ENCODE measurements at places on chromosomes 11 and 22.

DNA sequence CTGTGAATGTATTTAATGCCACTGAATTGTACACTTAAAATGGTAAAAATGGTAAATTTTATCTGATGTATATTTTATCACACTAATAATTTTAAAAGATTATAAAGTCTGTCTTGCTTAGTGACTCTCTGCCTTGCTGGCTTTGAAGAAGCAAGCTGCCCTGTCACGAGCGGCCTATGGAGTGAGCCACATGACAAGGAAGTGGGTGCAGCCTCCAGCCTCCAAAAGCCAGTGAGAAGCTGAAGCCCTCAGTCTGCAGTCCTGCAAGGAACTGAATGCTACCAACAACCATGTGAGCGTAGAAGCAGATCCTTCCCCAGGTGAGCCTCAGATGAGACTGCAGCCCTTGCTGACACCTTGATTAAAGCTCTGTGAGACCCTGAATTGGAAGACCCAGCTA is 20.0 kb downstream of the C11orf24 start:
- no peaks in the 10 kb centered on the region for H3K36me3 ChIP-seq
- no peak overlapping the region for H3K4me3 ChIP-seq
- DNase-seq: no peak

DNA sequence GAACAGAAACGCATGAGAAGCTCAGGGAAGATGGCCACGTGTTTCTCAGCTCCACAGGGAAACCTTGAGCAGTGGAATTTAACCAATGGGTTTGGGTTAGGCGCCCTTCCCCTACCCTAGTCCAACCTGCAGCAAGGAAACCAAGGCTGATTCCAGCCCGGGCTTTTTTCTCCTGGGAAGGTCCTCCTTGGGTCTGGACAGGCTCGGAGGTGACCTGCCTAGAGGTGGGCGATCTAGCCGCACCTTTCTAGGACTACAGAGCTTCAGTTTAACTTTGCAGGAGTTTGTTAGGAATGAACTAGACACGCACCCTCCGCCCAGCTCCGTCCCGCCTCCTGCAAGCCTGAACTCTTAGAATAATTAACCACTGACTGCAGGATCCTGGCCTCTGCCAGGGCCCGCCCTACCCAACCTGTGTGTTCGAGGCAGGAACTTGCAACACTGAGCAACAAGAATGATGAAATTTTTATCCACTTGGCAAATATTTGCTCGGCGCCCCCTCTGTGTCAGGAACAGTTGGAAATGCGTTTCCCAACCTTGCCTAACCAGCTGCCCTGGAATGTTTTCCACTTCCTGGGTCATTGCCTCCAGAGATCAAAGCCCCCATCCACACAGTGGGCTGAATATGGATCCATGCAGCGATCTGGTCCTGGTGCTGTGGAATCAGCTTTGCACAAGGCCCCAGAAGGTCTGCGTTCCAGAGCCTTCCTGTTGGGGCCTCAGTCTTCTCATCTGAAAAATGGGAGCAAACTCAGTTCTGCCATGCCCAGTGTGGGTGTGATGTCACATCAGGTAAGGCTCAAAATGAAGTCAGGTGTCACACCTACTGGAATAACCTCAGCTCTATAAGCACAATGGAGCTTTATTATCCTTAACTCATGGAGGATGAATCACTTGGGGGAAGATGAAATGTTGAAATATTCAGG is 13.3 kb downstream of the MPST start:
- no peak for DNase-seq
- no peak overlapping the region for H3K27ac ChIP-seq
- H3K27me3 ChIP-seq: peaks cover 5% of the 10 kb centered on the region
- no peaks in the 10 kb centered on the region for H3K36me3 ChIP-seq
- no peak overlapping the region for H3K4me3 ChIP-seq

DNA sequence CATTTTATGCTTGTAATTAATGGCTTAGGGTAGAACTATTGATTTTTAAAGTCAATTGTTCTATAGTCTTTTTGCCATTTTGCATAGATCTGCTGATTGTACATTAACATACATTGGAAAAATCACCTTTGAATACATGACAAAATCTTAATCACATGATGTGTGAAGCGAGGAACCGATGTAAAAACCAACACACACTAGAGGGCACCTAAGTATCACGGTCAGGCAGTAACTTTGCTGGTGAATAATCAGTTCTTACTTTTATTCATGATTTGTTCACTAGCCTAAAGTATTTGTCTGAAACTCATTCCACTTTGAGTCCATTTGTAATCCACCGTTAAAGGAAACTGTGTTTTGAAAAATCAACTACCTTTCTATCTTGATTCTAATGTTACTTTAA is 28.2 kb downstream of the JHY start:
- peak; percentile 17 for DNase-seq
- H3K27me3 ChIP-seq: no peaks in the 10 kb centered on the region
- H3K27ac ChIP-seq: no peak overlapping the region
- H3K4me1 ChIP-seq: no peaks in the 10 kb centered on the region
- H3K36me3 ChIP-seq: no peaks in the 10 kb centered on the region
- no peak overlapping the region for H3K4me3 ChIP-seq

- H3K36me3 ChIP-seq: no peaks in the 10 kb centered on the region
- H3K4me3 ChIP-seq: no peak overlapping the region
- H3K27me3 ChIP-seq: peaks cover 2% of the 10 kb centered on the region
- DNase-seq: no peak
These were observed 212.5 kb downstream of the CTTN start for GRCh38 chr11:70610566-70611565.

GRCh38 chr22:44405661-44406060 is 92.4 kb downstream of the RTL6 start:
- DNase-seq: no peak
- no peaks in the 10 kb centered on the region for H3K36me3 ChIP-seq
- H3K27me3 ChIP-seq: no peaks in the 10 kb centered on the region
- H3K27ac ChIP-seq: no peak overlapping the region
- no peaks in the 10 kb centered on the region for H3K4me1 ChIP-seq
- no peak overlapping the region for H3K4me3 ChIP-seq

GRCh38 chr11:122747351-122747781 is 90.9 kb upstream of the CRTAM start:
- no peak overlapping the region for H3K27ac ChIP-seq
- H3K4me1 ChIP-seq: peaks cover 28% of the 10 kb centered on the region

DNA sequence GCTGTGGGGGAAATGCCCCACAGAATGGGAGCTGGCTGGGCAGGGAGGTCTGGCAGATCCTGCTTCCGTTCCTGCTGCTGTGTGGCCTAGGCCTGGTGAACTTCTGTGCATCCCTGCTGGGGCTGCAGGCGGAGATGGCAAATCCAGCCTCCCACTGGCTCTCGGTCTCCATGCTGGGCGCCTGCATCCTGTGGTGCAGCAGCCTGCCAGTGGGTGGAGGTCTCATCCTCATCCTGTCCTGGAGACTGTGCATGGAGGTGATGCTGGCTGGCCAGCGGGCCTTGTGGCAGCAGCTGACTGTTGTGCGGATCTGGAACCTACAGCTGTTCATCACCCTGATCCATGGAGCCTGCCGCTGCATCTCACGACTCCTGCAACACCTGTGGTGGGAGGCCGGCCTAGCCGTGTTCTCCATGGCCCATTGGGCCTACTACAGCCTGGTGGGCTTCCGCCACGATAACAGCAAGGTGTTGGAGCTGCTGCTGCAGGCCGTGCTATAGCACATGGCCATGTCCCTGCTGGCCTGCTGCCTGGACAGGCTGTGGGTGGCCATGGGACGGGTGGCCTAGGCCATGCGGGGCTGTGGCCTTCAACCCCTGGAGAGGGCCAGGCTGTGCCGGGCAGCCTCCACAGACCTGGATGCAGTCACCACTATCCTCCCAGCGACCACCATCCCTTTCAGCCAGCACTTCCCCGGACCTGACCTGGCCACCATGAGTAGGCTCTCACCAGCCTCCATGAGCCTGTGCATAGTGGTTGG is 8.8 kb upstream of the RPL3 start:
- no peak overlapping the region for H3K4me3 ChIP-seq
- no peak overlapping the region for H3K27ac ChIP-seq

- no peak overlapping the region for H3K27ac ChIP-seq
- no peaks in the 10 kb centered on the region for H3K4me1 ChIP-seq
- H3K36me3 ChIP-seq: no peaks in the 10 kb centered on the region
- DNase-seq: no peak
- H3K4me3 ChIP-seq: no peak overlapping the region
- peaks cover 14% of the 10 kb centered on the region for H3K27me3 ChIP-seq
These were observed 26.1 kb downstream of the SHISAL1 start for GRCh38 chr22:44286646-44287045.

GRCh38 chr22:31504282-31504681 is 7.9 kb downstream of the SFI1 start:
- no peak overlapping the region for H3K4me3 ChIP-seq
- H3K4me1 ChIP-seq: peaks cover 69% of the 10 kb centered on the region
- no peak for DNase-seq
- peak overlapping the region; percentile 67 for H3K27ac ChIP-seq
- no peaks in the 10 kb centered on the region for H3K27me3 ChIP-seq
- H3K36me3 ChIP-seq: peaks cover 56% of the 10 kb centered on the region

DNA sequence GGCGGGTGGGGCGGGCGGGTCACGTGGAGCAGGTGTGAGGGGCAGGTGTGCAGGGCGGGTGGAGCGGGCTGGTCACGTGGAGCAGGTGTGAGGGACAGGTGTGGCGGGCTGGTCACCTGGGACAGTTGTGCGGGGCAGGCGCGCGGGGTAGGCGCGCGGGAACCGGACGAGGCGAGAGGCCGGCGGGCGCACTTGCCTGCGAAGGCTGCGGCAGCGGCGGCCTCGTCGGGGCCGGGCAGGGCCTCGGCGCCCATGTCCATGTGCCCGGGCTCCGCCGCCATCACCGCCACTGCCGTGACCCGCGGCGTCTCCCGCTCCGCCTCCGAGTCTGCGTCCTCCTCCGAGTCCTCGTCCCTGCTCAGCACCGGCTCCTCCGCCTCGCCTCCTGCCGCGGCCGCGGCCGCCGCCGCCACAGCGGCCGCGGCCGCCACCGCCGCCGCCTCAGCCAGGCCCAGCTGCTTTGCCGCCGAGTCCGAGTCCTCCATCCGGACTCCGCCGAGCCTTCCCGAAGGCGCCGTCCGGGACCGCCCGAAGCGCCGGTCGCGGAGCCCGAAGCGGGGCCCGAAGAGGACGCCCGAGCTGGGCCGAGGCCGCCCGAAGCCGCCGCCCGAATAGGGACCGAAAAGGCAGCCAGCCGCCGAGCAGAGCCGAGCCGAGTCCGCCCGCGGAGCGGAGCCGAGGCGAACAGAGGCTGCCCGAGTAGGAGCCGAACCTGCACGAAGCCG is at the start of gene DEAF1:
Gene DEAF1, minus strand, starts transcription at position 660 of the 725 bp plus-strand sequence. Its CDS starts 175 bp downstream, at position 485.
- peak within 1 kb of the TSS; percentile 93 for H3K27ac ChIP-seq
- H3K4me3 ChIP-seq: peak within 1 kb of the TSS; percentile 85
- H3K36me3 ChIP-seq: peaks cover 8% of the 10 kb centered on the region
- no peaks in the 10 kb centered on the region for H3K27me3 ChIP-seq
- peak; percentile 99 for DNase-seq

DNA sequence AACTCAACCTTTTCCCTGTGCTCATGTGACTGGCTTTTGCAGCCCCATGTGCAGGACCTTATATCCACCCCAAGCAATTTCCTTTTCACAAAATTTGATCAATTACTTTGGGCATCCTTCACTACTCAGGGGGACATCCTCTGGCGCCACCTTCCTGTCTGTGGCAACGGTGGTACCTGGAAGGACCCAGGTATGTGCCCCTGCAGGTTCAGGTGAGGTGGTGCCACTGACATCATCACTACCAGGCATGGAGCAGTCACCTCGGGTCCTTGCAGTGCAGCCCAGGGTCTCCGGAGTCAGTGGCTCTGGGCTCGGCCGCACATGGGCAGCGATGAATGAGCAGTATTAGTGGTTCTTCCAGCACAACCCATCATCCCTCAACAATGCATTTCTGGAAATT is 37.7 kb upstream of the B3GAT1 start:
- H3K36me3 ChIP-seq: no peaks in the 10 kb centered on the region
- H3K4me1 ChIP-seq: no peaks in the 10 kb centered on the region
- peaks cover 5% of the 10 kb centered on the region for H3K27me3 ChIP-seq
- H3K27ac ChIP-seq: no peak overlapping the region
- no peak overlapping the region for H3K4me3 ChIP-seq
- no peak for DNase-seq

GRCh38 chr11:41320238-41320637 is 139.2 kb downstream of the LRRC4C start:
- H3K36me3 ChIP-seq: no peaks in the 10 kb centered on the region
- H3K4me1 ChIP-seq: no peaks in the 10 kb centered on the region
- no peaks in the 10 kb centered on the region for H3K27me3 ChIP-seq

DNA sequence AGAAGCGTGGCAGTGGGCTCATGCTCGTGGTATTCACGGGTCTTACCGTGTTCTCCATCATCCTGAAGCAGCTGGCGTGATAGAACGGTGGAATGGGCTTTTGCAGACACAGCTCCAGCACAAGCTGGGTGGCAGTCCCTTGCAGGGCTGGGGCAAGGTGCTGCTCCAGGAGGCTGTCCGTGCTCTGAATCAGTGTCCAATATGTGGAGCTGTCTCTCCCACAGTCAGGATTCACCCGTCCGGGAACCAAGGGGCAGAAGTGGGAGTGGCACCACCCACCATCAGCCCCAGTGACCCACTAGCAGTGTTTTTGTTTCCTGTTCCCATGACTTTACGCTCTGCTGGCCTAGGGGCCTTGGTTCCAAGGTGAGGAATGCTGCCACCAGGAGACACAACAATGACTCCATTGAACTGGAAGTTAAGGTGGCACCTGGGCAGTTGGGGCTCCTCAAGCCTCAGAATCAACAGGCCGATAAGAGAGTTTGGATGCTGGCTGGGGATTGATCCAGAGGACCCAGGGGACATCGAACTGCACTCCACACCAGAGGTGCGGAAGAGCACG is 16.9 kb upstream of the CD81 start:
- no peaks in the 10 kb centered on the region for H3K36me3 ChIP-seq
- no peak overlapping the region for H3K4me3 ChIP-seq
- no peak for DNase-seq
- H3K27me3 ChIP-seq: no peaks in the 10 kb centered on the region
- H3K4me1 ChIP-seq: no peaks in the 10 kb centered on the region
- H3K27ac ChIP-seq: no peak overlapping the region

DNA sequence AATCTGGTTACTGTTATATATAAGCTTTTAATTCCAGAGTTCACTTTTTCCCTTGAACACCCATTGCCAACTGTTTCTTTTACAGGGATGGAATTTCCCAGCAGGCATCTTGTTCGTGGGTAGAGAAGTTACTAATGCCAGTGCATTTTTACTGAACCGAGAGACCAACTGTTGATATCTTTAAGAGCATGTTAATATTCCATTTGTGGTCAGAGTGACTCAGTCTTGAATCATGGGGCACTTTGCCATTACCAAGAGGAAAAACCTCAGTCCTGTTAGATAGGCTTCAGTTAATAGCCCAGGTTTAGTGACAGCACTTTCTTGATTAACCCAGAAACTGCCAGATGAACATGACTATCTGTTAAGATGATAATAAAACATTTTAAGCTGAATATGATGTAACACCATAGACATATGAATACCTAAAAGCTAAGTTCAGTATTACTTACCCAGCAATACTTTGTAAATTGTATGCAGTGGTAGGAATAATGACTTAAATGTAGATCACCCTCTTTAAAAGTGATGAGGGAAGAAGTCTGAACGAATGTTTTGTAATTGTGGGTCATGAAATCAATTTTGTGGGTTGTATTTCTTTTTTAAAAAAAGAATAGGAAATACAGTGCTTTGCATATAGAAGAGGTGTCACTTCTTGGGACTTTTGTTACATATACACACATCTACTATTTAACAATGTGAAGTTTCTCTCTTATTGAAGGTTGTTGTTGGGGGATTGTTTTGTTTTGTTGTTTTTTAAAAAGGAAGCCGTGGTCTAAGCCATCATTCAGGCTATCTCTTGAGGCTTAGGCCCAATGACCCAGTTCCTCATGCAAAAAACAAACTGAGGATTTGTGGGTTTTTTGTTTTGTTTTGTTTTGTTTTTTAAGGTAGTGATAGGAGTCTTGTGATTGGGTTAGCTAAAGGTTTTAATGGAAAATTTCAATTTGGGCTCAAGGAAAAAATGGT is 79.2 kb upstream of the GRIK4 start:
- peaks cover 7% of the 10 kb centered on the region for H3K36me3 ChIP-seq
- peak; percentile 11 for DNase-seq
- H3K27me3 ChIP-seq: no peaks in the 10 kb centered on the region
- H3K4me3 ChIP-seq: no peak overlapping the region
- peaks cover 17% of the 10 kb centered on the region for H3K4me1 ChIP-seq
